ENCODE measurements at places on chromosomes 12 and 14.
A peak's percentile ranks its signal among the peaks of the same experiment; 100 is the strongest.

DNA sequence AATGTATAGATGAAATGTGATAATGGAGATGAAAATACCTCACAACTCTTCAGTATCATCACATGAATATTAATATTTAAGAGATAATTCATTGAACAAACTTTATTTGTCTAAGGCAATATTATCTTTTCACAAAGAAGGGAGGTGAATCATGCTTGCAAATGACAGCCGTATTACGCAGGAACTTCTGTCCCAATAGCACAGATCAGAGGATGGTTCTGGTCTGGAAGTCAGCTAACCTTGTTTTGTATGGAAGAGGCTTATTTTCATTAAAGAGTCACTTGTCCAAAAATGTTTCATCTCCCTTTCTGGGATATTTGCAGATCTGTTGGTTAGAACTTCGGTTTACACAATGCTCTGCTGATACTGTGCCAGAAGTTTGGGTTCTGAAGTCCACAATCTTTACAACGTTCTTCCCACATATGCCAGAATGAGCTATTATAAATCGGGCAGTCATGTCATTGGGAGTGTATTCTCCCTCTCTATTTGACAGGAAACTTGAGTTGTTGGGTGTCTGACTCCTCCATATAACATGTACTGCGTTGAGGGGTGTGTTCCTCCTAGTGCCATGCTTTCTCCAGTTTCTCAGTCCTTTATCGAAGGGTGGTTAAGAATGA is 29.8 kb downstream of the YY1 start:
- no peak for DNase-seq

GRCh38 chr14:101040538-101041442 is 137.3 kb upstream of the RTL1 start:
- peak; percentile 0 for DNase-seq

GRCh38 chr12:102543494-102544485 is 63.4 kb upstream of the IGF1 start:
- DNase-seq = no peak

DNA sequence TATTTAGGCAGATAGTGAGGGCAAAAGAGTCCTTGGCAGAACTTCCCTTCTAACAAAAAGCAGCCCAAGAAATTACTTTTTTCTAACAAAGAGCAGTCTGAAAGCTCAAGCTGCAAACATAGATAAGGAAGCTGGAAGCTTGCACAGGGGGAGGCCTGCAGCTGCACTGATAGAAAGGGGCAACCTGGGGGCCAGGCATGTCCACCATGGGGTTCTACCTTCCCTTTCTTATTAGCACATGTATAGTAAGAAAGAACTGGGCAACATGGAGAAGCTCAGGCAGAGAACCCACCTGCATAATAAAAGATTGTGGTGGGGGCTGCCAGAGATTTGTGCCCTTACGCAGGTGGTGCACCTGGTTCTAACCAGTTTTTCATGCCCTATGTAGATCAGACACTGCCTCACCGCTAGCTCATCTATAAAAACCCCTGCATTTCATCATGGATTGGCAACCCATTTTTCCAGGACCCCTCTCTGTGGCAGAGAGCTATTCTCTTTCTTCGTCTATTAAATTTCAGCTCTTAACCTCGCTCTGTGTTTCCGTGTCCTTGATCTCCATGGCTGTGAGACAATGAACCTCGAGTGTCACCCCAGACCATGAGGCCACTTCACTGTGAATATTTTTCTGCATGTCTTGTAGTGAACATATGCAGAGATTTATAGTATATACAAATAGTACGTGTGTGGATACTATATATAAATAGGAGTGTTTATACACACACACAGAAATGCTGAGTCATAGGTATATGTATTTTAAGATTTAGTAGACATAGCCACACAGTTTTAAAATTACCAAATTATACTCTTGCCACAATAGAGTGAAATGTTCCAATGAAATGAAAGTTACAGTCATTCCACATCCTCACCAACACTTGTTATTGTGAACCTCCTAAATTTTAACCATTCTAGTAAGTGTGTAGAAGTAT is 53.0 kb downstream of the PEX5 start:
- no peak for DNase-seq

DNA sequence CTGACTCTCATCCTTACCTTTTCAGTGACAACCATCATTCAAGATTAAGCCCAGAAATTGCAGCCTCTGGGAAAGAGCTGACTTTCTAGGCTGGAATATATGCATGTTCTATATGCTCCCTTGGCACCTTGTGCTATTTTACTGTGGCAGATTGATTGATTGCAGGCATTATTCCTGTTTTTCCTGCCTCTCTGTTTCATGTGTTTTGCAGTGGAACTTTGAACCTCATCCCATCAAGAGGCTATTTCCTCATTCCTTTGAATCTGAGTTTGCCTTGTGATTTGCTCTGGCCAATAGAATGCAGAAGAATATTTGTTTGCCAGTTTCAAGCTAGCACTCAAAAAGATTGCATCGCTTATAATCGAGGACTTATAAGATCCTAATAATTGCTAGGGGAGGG is 174.8 kb upstream of the DCN start:
- DNase-seq = no peak

GRCh38 chr12:79162948-79163347 is 298.4 kb downstream of the SYT1 start:
- no peak for DNase-seq

GRCh38 chr14:44970907-44971306 is 8.9 kb downstream of the TOGARAM1 start:
- DNase-seq = no peak

DNA sequence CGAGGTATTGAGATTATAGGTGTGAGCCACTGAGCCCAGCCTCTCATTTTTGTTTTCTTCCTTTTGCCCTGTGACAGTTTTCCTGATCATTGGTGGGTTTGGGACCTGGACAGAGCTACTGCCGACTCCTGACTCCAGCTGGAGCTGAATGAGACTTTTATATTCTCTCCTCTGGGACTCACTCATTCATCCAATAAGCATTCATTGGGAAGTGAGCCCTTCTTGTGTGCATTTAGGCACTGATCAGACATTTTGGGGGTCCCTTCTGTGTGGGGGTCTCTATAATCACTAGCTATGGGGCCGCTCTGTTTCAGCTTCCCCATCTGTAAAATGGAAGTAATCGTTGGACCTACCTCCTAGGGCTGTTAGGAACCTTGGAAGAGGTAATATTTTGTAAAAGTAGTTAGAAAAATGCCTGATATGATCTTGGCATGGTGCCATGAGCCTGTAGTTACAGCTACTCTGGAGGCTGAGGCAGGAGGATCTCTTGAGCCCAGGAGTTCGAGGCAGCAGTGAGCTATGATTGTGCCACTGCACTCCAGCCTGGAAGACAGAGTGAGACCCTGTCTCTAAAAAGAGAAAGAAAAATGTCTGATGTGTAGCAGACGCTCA is 7.2 kb downstream of the SH2B3 start:
- no peak for DNase-seq

- no peak for DNase-seq
Measured at GRCh38 chr12:75097003-75097402, 112.6 kb downstream of the KCNC2 start.

GRCh38 chr12:106710143-106710893 is 64.2 kb upstream of the RIC8B start:
- DNase-seq = no peak

DNA sequence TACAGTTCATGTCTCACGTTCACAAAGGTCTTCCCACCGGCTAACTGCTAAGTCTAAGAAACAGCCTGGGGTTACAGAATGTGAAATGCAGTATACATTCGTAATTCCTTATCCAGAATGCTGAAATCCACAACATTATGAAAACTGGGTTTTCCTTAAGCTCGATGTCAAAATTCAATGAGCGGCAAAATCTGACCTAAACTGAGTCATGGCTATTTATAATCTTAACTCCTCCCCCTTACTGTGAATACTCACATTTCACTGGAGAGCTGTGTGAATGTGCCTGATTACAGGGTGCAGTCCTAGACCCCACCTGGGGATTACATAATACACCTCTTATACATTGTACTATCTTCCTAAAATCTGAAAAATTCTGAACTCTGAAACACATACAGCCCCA is 35.3 kb downstream of the STX2 start:
- no peak for DNase-seq

- no peak for DNase-seq
Measured at GRCh38 chr12:108689314-108690190, 41.8 kb downstream of the CORO1C start.

DNA sequence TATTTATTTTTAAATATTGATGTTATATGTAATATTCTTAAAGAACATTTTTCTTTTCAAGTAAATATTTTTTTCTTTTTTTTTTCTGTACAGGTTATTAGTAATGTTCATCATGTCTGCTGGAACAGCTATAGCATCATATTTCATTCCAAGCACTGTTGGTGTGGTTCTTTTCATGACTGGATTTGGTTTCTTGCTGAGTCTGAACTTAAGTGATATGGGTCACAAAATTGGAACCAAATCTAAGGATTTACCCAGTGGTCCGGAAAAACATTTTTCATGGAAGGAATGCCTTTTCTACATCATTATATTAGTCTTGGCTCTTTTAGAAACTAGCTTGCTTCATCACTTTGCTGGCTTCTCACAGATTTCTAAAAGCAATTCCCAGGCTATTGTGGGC is 23.2 kb downstream of the PCNX4 start:
- no peak for DNase-seq

DNA sequence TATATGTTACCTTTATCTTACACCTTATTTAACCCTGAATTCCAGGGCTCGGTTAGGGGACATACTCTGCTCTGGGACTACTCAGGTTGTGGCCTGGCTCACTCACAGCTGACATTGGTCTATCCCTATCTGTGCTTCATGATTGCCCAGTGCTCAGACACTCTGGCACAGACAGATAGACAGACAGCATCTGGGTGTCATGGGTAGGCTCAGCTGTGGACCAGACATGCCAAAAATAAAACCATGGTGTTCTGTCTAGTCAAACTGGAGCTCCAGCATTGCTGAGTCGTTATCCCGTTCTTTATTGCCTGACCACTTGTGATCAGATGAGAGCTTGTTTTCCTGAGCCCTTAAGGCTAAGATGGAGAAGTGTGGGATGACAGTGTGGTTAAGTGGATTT is 29.0 kb downstream of the FBXW8 start:
- no peak for DNase-seq

DNA sequence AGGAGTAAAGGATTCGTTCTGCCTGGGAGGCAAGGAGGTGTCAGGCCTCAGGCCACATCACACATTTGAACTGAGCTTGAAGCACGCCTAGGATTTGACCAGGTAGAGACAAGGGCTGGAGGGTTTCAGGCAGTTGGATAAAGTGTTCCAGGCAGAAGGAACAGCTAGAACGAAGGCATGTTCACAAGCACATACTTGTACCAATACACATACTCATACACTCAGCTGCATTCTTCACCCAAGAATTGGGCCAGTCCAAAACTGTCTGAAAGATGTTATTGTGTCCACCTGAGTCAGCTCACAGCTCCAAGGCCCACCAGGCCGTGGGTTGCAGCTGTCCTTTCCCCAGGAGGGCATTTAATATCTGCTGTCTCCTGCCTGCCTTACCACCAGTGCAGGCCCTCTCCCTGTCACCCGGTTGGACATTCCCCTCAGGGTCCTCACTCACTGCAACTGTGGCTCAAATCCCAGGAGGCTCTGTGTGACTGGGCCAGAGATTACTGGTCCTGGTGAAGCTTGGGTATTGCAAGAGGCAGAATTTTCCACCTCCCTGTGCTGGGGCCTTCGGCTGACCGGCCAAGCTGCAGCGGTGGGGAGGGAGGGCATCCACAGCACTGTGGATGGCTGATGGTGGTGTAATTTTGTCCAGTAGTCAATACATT is 12.8 kb upstream of the AQP2 start:
- peak; percentile 85 for DNase-seq

DNA sequence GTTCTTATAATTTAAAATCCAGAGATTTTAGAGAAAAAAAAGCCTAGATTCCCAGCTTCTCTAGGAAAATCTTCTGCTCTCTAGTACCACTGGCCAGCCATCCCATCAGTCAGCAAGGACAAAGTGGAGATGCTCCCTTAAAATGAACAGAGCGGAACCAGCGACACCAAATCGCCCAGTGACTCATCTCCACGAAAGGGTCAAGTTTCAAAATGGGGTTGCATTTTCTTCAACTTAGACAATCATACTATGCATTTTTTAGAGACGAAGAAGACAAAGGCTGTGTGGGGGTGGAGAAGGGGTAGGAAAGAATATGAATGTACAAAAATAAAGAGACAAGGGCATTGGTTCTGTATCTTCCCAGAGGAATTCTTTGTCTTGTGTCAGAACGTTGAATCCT is 212.0 kb downstream of the SLC15A4 start:
- DNase-seq = no peak

GRCh38 chr12:19647806-19648556 is 208.7 kb downstream of the AEBP2 start:
- no peak for DNase-seq

DNA sequence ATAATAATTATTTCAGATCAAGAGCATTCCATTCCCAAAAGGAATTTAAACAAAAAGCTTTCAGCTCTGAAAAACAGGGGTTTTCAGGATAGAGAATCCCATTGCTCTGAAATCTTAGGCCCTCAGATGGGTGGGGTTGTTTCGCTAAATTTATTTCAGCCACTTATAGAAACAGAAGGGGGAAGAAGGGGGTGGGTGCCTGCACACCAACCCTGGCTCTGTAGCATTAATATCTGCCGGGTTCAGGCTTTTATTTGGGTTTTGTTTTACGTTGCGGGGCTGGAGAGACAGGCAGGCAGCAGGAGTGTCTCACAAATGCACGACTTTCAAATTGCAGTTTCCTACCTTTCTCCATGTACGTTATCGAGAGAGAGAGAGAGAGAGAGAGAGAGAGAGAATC is 12.5 kb upstream of the ZFP36L1 start:
- DNase-seq = no peak

- peak; percentile 83 for DNase-seq
Measured at GRCh38 chr12:12839873-12840579, 26.9 kb downstream of the DDX47 start.

- peak; percentile 34 for DNase-seq
Measured at GRCh38 chr14:66944872-66945271, 244.4 kb upstream of the GARIN2 start.

DNA sequence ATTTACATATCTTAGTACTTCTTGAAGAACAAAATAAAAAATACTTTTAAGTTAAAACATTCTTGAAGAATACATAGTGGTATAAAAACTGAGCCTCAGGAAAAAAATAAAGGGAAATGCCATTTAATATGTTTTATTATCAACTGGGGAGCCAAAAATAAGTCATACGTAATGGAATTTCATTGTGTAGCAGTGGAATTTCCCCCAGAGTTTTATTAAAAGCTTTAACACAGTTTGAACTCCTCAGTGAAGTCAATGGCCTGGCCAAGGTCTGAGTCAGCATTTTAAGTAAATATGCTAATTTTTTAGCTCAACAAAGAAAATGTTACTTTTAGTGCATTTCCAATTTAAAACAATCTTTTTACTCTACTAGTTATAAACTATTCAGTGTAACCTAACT is 350.1 kb upstream of the ATP2B1 start:
- DNase-seq = peak; percentile 71

- DNase-seq = peak; percentile 77
Measured at GRCh38 chr12:113185180-113186032, at the start of the genes DDX54 and RITA1. DDX54 (minus strand) TSS chr12:113185478; CDS start chr12:113185451, 27 bp downstream. RITA1 (plus strand) TSS chr12:113185721; CDS start chr12:113186747, 1,026 bp downstream.

DNA sequence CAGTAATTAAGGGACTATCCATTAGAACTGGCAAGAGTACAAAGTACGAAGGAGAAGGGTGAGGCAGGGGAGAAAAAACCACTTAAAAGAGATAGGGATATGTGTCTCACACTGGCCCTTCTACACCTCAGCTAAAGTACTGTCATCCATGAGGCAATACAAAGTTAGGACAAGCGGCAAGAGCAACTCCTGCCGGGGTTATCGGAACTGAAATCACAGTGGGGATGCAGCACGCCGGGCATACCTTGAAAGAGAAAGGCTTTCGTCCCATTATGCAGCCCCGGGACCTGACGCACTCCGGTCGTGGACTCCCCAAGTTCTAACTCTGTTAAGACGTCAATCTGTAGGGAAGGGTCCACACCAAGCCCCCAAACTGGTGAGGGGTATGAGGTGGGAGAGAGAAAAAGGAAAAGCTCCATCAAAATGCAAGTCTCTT is 1.1 kb downstream of the NELL2 start:
- DNase-seq = no peak

All from mammary epithelial cell (primary cell).